Fibroblast of lung (primary cell): ENCODE measurements at places on chromosomes 7 and 10.

DNA sequence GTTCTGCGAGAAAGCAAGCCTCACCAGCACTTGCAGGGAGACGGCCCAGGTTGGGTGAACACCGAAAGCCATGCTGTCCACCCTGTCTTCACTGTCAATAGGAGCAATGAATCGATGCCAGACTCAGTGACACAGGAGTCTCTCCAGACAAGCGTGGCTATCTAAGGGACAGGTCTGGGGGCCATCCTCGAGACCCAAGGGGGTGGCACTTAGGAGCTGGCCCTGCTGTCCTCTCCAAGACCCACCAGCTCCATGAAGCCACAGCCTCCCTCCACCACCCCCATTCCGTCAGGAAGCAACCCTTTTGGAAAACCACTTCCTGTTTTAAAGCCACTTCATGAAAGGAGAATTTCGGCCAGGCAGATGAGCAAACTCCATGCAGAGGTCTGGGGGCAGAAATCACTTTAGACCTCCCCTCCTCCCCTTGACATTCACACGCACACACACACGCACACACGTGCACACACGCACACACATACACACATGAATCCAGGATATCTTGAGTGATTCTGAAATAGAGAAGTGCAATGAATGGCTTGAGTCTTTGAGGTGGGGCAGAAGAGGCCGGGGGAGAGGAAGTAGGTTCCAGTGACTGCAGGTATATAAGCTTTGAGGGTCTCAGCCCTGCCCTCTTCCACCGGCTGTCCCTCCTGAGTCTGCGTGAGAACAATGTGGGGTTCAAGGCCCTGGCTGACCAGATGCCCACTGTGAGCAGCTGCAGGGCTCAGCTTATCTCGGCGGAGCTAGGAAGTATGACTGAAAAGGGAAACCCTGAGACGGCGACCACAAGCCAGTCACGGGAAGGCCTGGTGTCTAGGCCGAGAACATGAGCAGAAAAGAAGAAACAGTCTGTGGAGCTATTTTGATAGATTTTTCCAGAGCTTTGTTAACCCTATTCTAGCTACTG, 25.0 kb downstream of the RGS10 start:
- peaks cover 8% of the 10 kb centered on the region for H3K36me3 ChIP-seq
- no peak overlapping the region for H3K4me3 ChIP-seq
- H3K27me3 ChIP-seq = no peaks in the 10 kb centered on the region
- H3K27ac ChIP-seq = peak overlapping the region; percentile 20
- peaks cover 12% of the 10 kb centered on the region for H3K4me1 ChIP-seq

GRCh38 chr10:71598621-71599055, 120.9 kb downstream of the C10orf105 start:
- no peaks in the 10 kb centered on the region for H3K36me3 ChIP-seq
- H3K27ac ChIP-seq = no peak overlapping the region
- H3K4me1 ChIP-seq = peaks cover 6% of the 10 kb centered on the region
- H3K4me3 ChIP-seq = no peak overlapping the region
- peak; percentile 18 for DNase-seq

GRCh38 chr7:72539702-72540101, 127.6 kb upstream of the CALN1 start:
- H3K4me1 ChIP-seq = no peaks in the 10 kb centered on the region
- H3K27me3 ChIP-seq = no peaks in the 10 kb centered on the region
- no peak for DNase-seq
- H3K36me3 ChIP-seq = no peaks in the 10 kb centered on the region

DNA sequence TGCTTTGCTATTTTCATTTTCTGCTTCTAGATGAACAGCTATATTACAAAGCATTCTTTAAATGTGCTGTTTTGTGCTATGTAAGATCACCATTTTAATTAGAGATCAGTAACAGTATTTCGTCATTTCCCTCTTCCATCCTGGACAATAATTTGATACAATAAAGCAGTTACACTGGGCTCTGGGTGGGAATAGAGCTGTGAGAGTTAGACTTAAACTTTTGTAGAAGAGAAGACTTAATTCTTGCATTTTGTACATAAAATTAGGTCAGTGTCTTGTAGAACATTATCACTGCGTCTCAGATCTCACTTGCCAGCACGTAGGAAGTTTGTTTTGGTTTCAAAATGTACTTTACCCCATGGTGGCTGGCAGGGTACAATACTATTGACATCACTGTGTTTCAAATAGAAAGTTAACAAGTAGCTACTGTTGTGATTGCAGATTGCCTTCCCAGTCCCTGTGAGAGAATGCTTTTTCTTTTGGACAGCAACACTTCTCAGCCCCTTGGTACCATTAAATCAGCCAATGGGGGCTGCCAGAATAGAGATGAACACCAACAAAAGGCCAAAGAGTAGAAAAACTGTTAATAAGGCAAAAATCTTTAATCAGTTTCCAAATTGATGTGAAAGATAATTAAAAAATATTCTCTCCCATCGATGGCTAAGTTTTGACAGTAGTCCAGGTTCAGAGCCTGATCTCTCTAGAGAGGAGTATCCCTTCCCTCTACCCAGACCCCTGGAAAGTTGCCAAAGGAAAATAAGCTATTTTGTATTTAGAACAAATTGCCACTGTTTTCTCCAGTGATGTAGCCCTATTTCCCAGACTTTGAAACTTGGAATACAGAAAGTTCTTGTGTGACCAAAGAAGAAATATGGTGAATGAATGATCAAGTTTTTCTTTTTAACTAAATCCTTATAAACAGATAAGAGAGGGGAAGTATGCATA, 35.1 kb downstream of the SMNDC1 start:
- H3K4me1 ChIP-seq = no peaks in the 10 kb centered on the region
- H3K4me3 ChIP-seq = peak overlapping the region; percentile 33
- H3K27ac ChIP-seq = no peak overlapping the region
- peak; percentile 26 for DNase-seq
- no peaks in the 10 kb centered on the region for H3K36me3 ChIP-seq

DNA sequence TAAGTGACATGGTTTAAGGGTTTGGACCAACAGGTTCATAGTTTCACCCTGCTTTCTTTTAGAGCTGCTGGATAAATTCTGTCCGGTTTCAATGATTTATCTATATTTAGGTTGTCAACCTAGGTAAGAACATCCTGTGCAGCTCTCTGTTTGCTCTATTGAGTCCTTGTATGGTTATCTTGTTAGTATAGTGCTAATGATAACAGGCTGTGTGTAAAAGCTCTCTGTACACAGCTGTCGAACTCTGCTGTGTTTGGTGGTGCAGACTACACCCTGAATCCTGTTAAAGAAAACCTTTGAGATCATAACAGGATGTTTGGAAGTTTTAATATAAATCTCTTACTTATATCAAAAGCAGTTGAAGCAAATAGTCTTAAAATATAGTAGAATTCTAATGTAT, 219.2 kb downstream of the SDK1 start:
- H3K27ac ChIP-seq = no peak overlapping the region
- no peaks in the 10 kb centered on the region for H3K27me3 ChIP-seq
- H3K4me1 ChIP-seq = no peaks in the 10 kb centered on the region
- no peaks in the 10 kb centered on the region for H3K36me3 ChIP-seq

DNA sequence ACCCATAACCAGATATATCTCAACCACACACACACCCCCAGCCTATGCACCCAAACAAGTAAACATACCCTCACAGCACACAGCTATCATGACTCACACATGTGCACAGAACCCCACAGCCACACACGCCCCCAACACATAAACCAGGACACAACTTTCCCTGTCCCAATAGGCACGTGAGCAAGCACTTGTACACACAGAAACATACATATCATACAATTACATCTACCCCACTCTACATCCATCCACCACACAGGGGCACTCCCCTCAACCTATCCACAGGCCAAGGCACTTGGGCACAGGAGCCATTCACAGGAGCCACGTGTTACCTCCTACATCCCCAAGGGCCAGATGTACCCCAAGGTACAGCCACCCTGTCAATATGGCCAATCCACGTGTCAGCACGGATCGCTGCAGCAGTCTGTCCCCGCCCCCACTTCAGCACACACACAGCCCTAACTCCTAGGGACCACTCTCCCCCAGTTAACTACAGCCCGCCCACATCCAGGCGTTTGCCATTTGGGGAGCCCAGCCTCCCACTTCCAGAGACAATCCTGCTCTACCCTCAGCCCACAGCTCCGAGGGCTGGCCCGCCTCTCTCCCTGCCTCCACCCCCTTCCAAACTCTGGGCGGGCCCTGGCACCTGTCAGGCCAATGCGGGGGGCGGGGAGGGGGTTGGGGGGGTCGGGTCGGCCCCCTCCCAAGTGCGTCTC, 163.5 kb downstream of the SH3PXD2A start:
- no peak overlapping the region for H3K27ac ChIP-seq
- H3K36me3 ChIP-seq = no peaks in the 10 kb centered on the region
- no peak overlapping the region for H3K4me3 ChIP-seq

DNA sequence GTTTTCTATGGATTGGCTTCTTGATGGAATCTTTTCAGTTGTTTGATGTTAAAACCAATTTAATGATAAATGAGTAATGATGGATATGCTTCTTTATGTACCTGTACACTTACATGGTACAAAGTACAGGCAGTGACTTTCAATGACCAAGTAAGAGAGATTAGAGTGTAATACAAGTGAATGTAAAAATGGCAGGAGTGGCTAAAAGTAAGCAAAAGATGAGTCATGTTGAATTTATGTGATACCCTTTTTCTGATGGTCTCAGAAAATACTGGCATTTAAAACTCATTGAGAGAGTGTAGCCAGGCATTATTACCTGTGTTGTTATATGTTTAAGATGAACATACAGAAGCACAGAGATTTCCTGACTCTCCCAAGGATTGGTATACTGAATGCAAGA, 97.1 kb downstream of the GPR85 start:
- H3K27me3 ChIP-seq = no peaks in the 10 kb centered on the region
- no peak overlapping the region for H3K4me3 ChIP-seq
- H3K4me1 ChIP-seq = peaks cover 7% of the 10 kb centered on the region
- DNase-seq = peak; percentile 21
- no peaks in the 10 kb centered on the region for H3K36me3 ChIP-seq

DNA sequence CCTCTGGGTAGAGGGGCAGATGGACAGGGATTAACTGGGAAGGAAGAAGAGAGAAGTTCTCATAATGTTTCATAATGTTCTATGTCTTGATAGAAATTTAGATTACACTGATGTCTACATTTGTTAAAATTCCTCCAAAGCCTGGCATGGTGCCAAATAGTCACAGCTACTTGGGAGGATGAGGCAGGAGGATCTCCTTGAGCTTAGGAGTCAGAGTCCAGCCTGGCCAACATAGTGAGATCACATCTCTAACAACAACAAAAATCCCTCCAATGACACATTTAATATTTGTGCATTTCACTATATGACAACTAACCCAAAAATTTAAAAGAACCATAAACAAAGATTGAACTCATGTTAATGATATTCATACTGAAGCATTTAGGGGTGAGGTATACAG, 33.0 kb upstream of the PPP1R3C start:
- H3K36me3 ChIP-seq = no peaks in the 10 kb centered on the region
- no peaks in the 10 kb centered on the region for H3K4me1 ChIP-seq

DNA sequence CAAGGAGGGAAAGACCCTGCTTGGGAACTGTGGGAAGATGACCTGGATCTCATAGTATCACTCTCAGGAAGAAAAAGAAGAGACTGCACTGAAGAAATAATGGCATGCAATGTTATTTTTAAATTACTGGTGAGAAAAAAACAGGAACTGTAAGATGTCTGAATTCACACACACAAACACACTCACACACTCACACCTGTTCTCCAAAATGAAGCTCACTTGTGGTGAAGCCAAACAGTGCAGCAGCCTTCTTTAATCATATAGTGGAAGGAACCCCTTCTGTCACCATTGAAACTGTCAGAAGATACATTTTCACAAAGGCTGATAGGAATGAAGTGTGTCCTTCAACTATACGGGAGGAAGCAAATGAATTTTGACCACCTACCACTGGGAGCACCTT, 156.5 kb upstream of the GHITM start:
- H3K36me3 ChIP-seq = no peaks in the 10 kb centered on the region
- H3K4me3 ChIP-seq = no peak overlapping the region
- no peak overlapping the region for H3K27ac ChIP-seq
- no peaks in the 10 kb centered on the region for H3K4me1 ChIP-seq
- no peak for DNase-seq

GRCh38 chr7:93043385-93043985, 74.3 kb downstream of the SAMD9 start:
- no peaks in the 10 kb centered on the region for H3K36me3 ChIP-seq
- peaks cover 3% of the 10 kb centered on the region for H3K4me1 ChIP-seq
- peak overlapping the region; percentile 27 for H3K4me3 ChIP-seq
- H3K27me3 ChIP-seq = no peaks in the 10 kb centered on the region
- DNase-seq = peak; percentile 73

- peak; percentile 60 for DNase-seq
- H3K27ac ChIP-seq = no peak overlapping the region
- peaks cover 8% of the 10 kb centered on the region for H3K27me3 ChIP-seq
- no peaks in the 10 kb centered on the region for H3K4me1 ChIP-seq
These were observed 60.4 kb upstream of the CACNB2 start for GRCh38 chr10:18079665-18080295.

- H3K27ac ChIP-seq = peak overlapping the region; percentile 67
- H3K4me3 ChIP-seq = peak overlapping the region; percentile 93
- no peaks in the 10 kb centered on the region for H3K36me3 ChIP-seq
- peaks cover 7% of the 10 kb centered on the region for H3K4me1 ChIP-seq
These were observed 1.6 kb downstream of the SEPHS1 start for GRCh38 chr10:13346283-13347042.

- peak; percentile 61 for DNase-seq
- no peak overlapping the region for H3K4me3 ChIP-seq
- no peaks in the 10 kb centered on the region for H3K27me3 ChIP-seq
- H3K36me3 ChIP-seq = no peaks in the 10 kb centered on the region
These were observed 282.8 kb downstream of the RPS24 start for GRCh38 chr10:78316451-78316931.

GRCh38 chr10:1724921-1725488, 12.3 kb downstream of the ADARB2 start:
- H3K36me3 ChIP-seq = no peaks in the 10 kb centered on the region
- no peaks in the 10 kb centered on the region for H3K27me3 ChIP-seq
- no peak overlapping the region for H3K4me3 ChIP-seq
- no peak overlapping the region for H3K27ac ChIP-seq
- H3K4me1 ChIP-seq = no peaks in the 10 kb centered on the region

DNA sequence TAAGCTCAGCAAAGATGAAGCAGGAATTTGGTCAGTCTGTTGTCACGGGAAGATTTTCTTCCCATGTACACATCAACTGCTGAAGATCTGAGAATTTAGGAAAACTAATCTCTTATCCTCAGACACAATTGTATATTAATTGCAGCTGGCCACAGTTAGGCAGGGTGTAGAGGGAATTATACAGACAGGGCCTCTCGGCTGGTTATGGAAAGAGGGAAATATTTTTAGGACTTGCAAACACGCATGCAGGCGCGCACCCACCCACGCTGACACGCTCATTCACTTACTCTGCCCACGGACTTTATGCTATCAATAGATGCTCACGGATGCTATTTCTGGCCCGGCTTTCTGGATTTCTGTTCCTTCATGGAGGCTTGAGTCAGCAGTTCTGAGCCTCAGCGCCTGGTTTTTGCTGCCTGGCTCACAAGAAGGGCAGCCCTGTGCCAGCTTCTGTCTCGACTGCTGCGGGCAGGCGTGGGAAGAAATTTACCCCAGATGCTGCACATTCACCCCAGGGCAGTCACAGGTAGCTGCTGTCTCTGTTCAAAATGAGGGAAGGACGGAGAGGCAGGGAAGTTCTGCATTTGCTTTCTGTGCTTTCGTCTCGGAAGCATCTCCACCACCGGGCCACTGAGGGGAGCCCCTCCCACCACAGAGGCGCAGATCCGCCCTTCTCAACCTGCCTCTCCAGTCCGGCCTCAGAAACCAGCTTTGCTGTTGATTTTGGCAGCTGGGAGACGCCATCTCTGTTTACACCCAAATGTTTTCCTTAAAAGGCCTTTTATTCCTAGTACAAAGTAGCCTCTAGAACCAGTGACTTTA, 116.3 kb upstream of the BTBD16 start:
- peak; percentile 76 for DNase-seq
- H3K4me3 ChIP-seq = peak overlapping the region; percentile 20
- H3K36me3 ChIP-seq = no peaks in the 10 kb centered on the region
- H3K27me3 ChIP-seq = no peaks in the 10 kb centered on the region
- H3K4me1 ChIP-seq = peaks cover 16% of the 10 kb centered on the region
- peak overlapping the region; percentile 61 for H3K27ac ChIP-seq
